Activated CD4-positive, alpha-beta T cell treated with anti-CD3 and anti-CD28 coated beads, Interleukin-2, Interleukin-6, amounts not matched to agents 100 ng/mL and 50 ng/mL, durations not matched to agents 16 hours and 8 hours (primary cell): ENCODE measurements at places on chromosomes 12 and 14.

- DNase-seq: no peak
Measured at GRCh38 chr12:2333491-2334195, 280.9 kb downstream of the CACNA1C start.

- no peak for DNase-seq
Measured at GRCh38 chr14:48709277-48709785, 876.8 kb downstream of the RPS29 start.

GRCh38 chr12:58066296-58066695 lies 124.9 kb downstream of the ATP23 start:
- no peak for DNase-seq

DNA sequence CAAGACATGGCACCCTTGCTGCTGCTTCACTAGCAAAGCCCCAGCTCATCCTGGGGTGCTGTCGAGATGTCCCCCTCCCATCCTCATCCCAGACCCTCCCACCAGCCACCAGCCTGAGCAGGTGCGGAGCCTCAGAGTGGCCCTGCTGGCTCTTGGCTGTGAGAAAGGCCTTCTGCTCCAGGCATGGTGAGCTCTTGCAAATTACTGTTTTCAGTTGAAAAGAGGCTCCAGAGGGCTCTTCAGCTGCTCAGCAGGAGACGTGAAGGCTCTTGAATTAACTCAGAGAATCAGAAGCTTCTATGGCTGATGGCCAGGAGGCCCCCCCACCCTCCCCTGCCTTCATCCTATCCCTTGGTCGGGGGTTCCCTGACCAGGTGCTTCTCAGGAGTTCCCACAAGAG lies 44.1 kb downstream of the WSCD2 start:
- no peak for DNase-seq

GRCh38 chr12:66776974-66777373 lies 98.1 kb upstream of the GRIP1 start:
- peak; percentile 81 for DNase-seq

DNA sequence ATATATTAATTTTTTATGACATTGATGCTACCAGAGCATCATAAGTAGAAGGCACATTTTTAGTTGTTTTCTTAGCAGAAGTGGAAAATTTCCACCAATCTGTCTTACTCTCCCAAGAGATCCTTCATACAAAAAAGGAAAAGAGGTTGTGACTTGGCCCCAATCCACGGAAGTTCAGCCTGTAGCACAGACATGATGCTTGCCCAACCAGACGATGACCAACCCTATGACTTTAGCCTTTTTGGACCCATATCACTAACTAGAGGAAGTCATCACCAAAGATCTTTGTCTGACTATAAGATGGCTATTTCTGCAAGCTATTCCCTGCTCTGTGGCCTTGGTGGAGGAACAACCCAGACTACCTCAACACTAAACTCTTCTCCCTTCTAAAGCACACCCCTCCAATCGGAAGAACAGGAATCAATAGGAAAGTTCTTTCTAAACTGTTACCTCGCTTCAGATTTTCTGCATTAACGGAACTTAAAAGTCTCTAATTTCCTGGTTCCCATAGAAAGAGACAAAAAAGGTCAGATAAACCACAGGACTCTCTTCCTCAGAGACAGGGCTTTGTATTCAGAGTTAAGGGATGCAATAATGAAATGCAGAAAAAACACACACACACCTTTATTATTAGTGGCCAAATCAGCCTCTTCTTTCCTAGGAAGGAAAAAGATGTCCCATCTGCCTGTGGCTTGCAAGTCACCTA lies 4.1 kb upstream of the RHOJ start:
- DNase-seq: no peak

DNA sequence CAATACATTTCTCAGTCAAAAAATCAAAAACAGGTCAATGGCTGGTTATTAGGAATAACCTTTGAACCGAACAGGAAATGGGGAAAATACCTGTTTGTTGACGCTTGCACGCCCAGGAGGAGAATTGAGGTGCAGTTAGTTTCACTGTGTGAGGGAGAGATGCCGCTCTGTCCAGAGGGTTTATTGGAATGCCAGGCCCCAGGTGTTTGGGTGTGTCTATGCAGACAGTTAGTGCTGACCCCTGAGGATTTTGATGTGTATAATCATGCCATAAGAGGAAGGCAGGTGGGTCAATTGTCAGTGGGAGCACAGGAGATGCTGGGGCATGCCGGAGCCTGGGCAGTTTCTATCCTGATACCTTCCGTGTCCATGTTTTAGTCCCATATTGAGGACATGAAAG lies 100.8 kb upstream of the DIO3 start:
- no peak for DNase-seq

DNA sequence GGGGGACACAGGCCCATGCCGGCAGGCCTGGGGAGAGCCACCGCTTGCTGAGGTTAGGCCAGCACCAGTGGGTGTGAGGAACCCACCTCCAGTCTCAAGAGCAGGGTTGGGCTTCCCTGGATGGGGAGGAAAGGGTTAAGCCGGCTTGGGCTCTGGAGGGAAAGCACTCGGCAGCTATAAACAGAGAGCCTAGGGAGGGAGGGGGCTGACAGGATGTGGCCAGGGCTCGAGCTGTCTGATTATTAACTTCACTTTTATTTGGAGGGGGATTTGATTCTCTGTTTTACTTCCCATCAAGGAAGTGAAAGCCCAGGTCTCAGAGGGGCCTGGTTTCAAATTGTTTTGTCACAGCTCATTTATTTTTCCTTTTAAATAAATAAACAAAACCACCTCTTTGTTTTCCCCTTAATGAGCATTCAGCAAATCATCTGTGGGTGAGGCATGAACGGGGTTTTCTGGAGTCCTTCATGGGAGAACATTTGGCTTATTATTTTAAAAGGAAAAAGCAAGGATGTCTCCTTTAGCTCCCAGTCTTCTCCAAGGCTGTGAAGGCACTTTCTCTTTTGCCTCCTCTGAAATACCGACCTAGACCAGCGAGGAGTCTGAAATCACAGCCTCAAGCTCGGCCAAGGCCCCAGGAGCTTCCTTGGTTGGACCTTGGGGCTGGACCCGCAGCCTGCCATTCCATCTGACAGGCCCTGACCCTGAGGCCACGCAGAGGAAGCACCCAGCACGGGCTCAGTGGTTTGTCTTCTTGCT lies 21.9 kb upstream of the ZFP36L1 start:
- peak; percentile 52 for DNase-seq

- no peak for DNase-seq
Measured at GRCh38 chr12:130715998-130716968, at the start of gene RIMBP2. TSS of gene RIMBP2 (minus strand) at chr12:130716299. CDS start at chr12:130479013, 237,286 bp downstream.

- DNase-seq: no peak
Measured at GRCh38 chr12:42584651-42585111, 4.9 kb downstream of the PRICKLE1 start.

DNA sequence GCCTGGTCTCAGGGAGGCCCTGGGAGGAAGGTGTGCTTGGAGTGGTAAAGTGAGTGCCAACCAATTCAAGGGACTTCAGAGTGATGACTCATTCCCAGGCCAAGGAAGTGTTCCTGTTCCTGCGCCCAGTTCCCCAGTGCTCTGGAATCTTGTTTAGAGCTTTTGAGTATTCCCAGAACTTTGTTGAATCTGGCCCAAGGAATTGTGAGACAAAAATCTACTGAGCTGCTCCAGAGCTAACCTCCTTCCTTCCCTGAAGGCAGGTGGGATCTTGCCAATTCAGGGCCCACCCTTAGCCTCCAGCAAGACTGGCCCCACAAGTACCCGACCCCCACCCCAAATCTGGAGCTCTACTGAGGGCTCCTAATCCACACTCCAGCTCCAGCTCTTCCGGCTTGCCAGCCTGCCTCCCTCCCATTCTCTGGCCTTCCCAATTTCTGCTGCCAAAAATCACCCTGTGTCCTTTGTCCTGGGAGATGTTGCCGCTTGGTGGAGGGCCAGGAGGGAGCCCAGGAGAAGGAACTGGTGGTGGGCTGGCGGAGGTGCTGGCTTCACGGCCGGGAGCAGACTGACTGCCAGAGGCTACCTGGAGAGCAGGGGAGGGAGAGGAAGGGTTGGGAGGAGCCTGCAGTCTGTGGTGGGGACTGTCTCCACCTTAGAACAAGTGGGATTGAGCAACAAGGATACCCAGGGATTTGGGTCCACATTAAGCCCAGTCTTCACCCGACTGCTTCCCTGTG lies 2.0 kb upstream of the ATN1 start:
- no peak for DNase-seq

DNA sequence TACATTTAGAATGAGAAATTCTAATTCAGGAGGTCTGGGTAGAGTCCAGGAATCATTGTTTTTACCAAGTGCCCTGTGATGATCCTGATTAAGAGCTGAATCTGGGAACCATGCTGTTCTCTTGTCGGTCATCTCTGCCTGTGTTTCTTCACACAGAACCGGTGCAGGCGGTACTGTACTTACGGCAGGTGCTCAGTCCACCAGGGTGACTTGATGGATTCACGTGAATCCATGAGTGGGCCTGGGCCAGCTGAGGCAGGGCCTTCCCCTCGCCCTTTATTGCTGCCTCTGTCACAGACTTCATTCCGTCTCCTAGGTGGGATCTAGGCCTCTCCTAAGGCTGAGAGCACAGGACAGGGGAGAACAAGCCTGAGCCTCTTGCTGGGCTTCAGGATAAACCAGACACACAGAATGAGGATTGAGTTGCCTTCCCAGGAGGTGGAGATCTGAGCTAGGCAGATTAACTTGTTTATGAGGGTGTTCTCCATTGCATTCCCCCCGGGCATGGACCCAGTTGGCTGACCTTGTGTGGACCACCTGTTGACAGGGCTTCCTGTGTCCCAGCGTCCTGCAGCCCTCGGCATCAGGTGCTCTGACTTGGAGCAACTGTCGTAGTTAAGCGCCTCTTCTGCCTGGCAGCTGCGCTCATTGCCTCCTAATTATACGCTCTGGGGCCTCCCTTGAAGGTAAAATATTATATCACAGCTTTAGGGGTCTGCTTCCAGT lies 42.1 kb downstream of the B4GALNT3 start:
- no peak for DNase-seq

DNA sequence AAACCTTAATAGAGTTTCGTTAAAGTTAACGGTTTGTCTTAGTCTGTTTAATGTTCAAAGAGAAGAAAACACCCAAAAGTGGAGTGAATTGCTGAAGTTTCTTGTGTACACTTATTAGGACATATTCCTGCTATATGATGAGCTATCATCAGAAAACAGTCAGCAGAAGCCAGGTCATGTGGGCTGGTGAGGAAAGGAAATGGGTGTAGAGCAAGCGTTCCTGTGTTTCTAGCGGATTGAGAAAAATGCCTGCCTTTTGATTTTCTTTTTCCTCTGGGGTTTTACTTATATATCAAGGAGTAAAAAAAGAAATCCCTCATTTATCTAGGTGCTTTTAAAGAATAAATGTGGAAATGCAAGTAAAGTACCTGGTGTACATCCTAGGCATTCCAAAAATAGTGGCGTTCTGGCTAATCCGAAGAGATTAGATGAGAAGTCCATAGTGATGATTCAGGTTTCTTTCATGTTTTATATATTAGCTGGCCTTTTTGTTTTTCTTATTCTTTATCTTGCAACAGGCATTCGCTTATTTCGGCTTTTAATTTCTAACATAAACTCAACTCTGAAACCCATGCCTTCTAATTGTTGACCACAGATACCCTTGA lies 50.7 kb downstream of the FLRT2 start:
- DNase-seq: no peak

DNA sequence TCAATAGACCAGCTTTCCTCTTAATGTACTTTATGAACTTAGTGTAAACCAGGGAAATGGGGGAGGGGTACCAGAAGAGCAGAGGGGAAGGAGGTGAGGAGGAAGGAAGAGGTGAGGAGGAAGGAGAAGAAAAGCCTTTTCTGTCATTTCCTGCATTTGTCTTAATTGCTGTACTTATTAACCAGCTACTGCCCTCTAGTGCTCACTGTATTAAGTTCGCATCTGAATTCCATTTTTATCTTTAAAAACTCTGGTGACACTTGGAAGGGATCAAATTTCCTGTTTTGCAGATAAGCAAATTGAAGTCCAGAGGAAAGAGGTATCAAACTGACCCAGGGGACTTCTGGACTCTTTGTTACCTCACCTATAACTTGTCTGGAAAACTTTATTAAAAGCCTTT lies 22.2 kb downstream of the MANSC1 start:
- DNase-seq: peak; percentile 60

DNA sequence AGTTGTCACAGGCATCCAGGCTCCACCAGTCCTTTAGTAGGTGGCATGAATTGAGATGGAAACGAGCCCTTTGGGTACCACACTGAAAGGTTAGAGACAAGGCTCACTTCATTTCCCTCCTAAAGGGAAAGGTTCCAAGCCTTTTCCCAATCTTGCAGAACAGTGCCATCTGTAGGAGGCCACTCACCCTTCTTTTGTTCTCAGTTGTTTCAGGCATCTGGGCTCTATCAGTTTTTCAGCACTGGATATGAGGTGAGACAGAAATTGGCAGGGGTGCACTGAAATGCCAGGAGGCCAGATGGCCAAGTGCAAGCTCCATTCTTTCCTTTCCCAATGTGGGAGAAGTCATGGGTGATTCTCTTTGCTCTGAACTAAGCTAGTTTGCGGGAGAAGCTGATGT lies 15.2 kb downstream of the FBXO33 start:
- no peak for DNase-seq

DNA sequence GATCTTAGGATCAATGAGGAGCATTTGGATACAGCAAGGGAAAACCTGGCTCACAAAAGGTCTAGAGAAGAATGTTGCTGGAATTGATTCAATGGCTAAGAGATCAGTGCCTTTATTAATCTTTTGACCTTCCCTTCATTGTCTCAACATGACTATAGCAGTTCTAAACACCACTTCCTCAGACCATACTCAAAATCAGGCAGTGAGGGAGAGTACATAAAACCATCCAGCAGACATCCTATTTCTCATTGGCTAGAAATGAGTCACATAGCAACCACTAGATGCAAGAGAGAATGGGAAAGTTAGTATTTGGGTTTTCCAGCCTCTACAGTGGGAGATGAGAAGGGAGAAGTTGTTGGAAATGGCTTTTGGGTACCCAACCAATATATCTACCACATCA lies 151.4 kb upstream of the NUDT4 start:
- DNase-seq: no peak
